ENCODE measurements at places on chromosomes 5 and 9.

GRCh38 chr5:17897776-17898175 lies 263.5 kb downstream of the TAF11L14 start:
- DNase-seq: no peak

DNA sequence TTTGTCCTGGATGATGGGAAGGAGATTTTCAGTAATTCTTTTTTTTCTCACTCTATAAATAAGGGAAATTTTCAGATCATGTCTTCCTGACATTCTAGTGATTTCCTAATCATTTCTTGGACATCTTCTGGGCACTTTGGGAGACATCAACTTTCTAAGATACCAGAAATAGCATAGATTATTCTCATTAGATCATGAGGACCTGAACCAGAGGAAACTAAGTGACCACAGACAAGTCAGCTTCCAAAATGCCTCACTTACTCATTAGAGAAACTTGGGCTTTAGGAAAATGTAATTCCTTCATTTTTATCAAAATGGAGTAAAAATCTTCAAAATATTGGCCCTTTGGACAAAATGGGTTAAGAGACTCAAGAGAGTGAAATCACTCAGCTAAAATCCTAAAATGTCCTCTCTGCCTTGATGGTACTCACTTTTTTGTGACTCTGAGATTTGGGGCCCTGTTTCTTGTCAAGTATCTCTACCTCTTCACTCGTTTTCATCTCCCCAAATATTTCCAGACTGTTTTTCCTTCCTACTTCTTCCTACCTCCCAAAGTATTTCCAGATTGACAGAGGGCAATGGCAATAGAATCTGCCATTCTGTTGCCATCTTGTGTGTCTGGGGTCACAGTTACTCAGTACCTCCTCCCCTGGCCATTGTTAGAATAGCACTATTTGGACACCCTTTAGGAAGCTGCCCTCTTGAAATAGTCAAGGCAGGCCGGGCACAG lies 194.5 kb downstream of the NR3C1 start:
- no peak for DNase-seq

DNA sequence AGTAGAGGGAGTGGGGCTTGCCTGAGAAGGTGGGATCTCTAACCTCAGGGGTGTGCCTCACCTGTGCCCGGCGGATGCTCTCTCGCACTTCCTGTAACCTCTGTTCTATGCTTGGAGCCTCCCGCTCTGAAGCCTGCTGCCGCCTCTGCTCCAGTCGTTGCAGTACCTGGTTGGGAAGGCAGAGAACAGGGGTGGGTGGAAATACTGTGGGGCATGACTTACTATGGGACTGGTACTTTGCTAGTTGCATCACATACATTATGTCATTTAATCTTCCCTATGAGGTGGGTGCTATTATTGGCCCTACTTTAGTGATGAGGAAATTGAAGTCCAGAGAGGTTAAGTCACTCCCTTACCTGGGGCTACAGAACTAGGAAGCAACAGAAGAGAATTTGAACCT lies 5.2 kb downstream of the FCHSD1 start:
- DNase-seq: no peak

DNA sequence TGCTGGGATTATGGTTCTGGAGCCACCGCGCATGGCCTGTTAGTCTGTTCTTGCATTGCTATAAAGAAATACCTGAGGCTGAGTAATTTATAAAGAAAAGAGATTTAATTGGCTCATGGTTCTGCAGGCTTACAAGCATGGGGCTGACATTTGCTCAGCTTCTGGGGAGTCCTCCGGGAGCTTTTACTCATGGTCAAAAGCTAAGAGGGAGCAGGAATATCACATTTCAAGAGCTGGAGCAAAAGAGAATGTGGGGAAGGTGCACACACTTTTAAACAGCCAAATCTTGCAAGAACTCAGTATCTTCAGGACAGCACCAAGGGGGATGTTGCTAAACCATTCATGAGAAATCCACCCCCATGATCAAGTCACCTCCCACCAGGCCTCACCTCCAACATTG lies 12.1 kb downstream of the JAK2 start:
- no peak for DNase-seq

DNA sequence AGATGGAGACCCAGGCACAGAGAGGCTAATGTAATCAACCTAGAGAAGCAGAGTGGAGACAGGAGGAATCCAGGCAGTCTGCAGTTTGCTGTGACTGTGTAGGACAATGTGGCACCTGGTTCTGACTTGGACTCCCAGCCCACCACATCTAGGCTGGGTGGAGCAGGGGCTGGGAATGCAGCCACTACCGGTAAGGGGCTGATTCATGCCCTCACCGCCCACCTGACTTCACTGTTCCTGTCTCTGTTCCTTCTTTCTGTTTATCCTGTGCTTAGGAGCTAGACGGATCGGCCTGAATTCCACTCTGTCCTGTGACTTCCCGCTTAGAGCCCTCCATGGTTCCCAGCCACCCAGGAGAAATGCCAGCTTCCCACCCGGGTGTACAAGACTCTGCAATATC lies 2.6 kb downstream of the PDLIM4 start:
- no peak for DNase-seq

GRCh38 chr5:78554670-78555069 lies 93.9 kb downstream of the LHFPL2 start:
- DNase-seq: no peak

GRCh38 chr9:70412832-70413463 lies 1.5 kb downstream of the KLF9 start:
- peak; percentile 45 for DNase-seq

DNA sequence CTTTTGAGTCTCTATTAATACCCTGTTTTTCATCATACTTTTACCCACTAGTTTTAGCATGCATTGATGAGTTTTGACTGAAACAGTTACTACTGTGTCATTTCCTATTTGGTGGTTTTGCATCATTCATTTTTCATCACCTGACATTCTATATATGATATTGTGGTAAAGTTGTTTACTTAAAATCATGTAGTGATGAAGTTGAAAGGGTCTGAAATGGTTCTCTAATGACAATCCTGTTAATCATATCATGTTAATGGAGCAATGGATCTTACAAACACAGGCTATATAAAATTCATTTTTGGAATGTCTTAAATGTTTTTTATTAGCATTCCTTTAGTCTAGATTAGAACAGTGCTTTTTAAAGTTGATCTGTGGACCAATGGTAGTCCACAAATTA lies 84.1 kb downstream of the ERBIN start:
- DNase-seq: no peak

GRCh38 chr9:129586245-129586644 lies 34.7 kb downstream of the C9orf50 start:
- DNase-seq: no peak

DNA sequence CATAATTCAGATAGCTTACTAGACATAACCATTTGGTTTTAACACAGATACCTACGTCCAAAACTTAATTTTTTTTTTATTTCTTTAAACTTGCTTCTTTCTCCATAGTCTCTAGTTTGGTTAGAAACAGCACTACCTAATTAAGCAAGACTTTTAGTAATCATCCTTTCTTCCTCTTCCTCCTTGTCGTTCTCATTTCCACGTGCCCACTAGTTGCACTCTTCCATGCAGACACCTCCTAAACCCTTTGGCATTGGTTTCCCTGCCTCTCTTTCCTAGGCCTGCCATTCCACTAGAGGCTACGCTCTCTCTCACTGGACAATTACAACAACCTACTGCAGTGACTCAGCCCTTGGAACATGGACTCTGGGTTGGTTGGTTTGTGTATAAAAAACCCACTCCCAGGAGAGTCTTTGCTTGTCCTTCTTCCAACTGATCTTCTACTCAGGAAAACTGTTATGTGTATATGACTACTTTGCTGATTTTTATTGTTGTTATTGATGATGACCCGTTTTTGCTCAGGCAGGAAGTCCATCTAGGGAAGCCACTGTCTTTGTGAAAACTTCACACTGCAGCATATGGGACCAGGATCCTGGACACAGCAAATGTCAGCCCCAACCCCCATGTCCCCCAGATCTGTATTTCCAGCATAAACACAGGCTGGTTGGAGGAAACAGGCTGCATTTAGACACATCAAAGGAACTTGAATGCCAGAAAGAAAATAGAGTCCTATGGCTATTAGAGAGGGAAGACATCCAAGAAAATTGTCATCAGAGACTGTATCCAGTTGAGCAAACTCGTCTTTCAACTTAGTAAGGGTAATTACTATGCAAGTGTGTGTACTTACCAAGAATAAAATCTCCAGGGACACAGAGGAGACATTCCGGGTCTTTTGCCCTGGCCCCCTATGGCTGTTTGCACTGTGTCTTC lies 503.2 kb downstream of the GADD45G start:
- DNase-seq: no peak

DNA sequence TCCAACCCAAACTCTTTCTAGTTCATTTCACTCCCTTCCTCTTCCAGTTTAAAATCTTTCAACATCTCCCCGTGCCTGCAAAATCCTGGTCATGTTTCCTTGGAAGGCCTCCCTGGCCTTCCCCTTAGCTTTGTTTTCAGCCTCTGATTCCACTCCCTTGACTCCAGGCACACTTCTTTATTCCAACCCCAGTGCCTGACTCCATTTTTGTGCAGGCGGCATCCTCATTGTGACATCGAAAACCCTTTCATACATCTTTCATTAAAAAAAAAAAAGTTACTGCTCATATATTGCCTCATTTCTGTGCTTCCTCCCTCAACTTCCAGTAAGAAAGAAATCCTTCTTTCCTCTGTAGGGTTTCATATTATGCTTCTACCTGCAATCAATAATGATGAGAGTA lies 7.1 kb upstream of the TNFSF8 start:
- no peak for DNase-seq

DNA sequence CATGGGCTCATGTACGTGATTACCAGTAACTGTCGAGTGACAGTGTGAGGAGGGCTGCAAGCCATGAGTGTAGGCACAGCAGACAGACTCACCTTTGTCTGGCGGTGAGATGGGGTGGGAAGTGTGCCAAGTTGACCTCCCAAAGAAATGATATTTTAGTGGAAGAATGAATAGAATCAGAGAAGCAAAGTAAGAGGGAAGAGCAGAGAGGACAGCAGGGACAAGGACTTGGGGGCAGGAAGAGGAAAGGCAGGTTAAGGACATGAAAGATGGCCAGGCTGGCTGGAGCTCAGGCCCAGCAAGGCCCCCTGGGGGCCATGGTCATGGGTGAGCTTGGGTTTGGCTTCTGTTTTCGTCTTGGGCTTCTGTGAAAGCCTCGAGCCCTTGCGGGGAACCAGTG lies 20.2 kb downstream of the TGFBI start:
- DNase-seq: no peak

GRCh38 chr9:91146391-91147019 lies 215.2 kb downstream of the AUH start:
- no peak for DNase-seq

GRCh38 chr9:98455256-98456155 lies 200.1 kb upstream of the TBC1D2 start:
- DNase-seq: no peak

DNA sequence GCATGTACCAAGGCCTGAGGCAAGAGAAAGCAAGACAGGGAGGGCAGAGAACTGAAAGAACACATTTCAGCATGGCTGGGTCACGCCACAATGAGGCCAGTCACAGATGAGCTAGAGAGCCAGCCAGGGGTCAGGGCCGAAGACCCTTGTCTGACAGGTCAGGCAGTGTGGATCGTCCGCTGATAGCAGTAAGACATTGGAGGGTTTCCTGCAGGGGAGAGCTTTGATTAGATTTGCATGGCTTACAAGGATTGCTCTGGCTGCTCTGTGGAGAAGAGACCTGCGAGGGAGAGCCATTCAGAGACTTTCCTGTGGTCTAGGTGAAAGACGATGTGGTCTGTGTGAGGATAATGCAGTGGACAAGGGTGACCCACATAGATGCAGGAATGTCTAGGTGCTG lies 93.1 kb downstream of the RALGPS1 start:
- no peak for DNase-seq
